NCI-H1092 (cell line): ENCODE measurements at places on chromosomes 3 and 15.
A peak's percentile ranks its signal among the peaks of the same experiment; 100 is the strongest.

GRCh38 chr3:18223571-18223970 is 201.6 kb downstream of the SATB1 start:
- no peak for DNase-seq

DNA sequence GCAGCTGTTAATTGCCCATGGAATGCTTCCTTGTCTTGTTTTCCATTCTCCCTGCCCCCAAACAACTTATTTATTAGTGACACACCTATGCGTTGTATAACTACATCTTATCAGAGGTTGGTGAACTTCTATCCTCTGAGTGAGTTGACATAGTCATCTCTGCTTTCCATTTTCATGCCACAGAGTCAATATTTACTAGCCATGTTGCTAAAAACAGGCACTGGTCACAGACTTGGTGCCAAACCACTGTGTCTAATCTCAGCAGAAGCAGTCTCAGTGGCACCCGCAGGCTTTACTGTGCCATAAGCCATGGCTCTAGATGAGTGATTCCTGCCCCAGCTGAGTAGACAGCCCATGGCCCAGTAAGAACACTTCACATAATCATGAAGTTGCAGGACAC is 26.5 kb downstream of the DAPK2 start:
- DNase-seq: peak; percentile 22

- DNase-seq: no peak
These were observed 27.2 kb upstream of the STT3B start for GRCh38 chr3:31505371-31506048.

DNA sequence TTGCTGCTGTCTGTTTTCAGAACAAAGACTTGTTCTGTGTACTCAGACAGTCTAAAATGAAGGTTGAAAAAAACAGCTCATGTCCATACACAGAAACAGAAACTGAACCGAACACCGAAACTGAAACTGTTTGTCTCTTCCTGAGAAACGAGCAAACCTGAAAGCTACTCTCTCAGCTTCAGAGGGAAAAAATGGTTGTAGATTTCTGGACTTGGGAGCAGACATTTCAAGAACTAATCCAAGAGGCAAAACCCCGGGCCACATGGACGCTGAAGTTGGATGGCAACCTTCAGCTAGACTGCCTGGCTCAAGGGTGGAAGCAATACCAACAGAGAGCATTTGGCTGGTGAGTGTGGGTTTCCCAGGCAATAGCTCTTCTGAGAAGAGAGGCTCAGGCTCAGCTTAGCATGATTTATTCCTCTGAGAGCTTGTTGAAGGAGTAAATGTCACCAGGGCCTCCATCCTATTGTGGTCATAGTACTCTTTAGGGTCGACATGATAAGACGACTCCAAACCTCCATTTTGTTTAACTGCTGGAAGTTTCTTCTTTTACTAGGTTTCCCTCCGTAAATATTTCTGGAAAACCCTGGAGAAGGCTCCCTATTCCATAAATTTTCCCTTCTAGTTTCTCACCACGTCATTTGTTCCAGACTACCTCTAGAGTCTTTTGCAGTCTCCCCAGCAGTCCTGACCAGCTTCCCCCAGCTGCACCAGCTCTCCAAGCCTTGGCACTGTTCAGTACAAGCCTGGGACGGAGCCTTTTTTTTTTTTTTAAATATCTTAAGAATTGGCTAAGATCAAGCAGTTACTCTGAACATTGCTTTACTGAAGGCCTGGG is at the start of gene RTP4:
Gene RTP4, plus strand, starts transcription at position 135 of the 838 bp plus-strand sequence. Its CDS starts 57 bp downstream, at position 192.
- DNase-seq: peak; percentile 44

DNA sequence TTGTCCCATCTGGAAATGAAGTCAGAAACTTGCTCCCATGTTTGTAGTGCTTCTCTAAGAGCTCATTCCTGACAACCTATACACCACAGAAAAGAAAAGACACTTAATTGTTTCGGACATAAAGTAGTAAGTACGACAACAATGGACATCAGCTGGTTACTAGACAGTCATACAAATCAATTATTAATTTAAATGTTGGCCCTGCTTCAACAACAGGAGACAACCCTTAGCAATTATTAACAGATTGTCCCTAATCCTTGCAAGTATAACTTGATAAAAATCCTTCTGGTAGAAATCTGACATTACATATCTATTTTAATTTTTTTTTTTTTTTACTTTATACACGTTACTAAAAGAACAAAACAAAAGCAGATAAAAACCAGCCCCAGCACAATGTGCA is 29.8 kb downstream of the ERICH6 start:
- no peak for DNase-seq

DNA sequence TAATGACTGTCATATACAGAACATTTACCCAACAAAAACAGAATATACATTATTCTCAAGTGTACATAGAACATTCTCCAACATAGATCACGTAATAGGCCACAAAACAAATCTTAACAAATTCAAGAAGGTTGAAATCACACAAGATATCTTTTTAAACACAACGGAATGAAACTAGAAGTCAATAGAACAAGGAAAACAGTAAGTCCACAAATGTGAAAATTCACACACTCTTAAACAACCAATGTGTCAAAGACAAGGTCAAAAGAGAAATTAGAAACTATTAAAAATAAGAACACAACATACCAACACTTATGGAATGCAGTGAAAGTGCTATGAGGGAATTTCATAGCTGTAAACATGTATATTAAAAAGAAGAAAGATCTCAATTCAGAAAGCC is 81.2 kb upstream of the SLCO2A1 start:
- no peak for DNase-seq

DNA sequence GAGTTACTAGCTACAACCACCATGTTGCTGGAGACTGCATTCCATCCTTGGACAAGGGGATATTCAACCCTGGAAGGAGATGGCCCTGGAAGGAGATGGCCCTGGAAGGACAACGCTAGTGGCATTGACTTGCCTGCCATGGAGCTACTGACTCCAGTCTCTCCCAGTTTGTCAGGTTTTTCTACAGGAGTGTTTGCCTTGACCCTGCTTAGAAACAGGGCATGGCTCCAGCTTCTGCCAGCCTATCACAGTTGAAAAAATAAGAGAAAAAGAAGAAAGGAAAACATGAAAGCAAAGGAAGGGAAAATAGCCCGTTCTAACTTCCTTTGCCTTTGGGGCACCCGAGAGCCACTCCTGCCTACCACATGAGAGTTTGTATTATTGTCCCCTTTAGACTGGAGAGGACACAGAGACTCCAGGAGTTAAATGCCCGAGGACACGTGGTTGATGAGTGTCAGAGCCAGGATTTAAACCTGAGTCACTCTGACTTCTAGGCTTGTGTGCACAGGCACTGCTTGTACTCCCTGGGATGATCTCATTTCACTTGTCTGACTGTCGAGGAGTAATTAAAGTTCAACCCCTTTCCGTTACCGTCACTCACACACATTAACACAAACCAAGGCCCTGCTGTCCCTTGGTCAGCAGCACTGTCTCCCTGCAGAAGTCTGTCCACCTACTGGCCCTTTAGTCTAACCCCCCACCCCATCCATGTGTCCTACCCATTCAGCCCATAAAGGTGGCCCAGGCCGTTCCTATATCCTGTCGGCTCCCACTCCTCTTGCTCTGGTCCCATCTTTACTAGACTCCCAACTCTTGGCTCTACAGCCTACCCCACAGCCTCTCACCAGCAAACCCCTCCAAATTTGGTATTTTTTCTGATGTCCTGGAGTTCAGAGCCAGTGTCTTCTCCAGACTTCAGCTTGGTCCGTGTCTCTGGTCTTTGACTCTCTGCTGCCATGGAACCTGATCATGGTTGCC is 46.1 kb downstream of the C2CD4A start:
- no peak for DNase-seq

- no peak for DNase-seq
These were observed 89.3 kb downstream of the FOXP1 start for GRCh38 chr3:71494212-71494611.

DNA sequence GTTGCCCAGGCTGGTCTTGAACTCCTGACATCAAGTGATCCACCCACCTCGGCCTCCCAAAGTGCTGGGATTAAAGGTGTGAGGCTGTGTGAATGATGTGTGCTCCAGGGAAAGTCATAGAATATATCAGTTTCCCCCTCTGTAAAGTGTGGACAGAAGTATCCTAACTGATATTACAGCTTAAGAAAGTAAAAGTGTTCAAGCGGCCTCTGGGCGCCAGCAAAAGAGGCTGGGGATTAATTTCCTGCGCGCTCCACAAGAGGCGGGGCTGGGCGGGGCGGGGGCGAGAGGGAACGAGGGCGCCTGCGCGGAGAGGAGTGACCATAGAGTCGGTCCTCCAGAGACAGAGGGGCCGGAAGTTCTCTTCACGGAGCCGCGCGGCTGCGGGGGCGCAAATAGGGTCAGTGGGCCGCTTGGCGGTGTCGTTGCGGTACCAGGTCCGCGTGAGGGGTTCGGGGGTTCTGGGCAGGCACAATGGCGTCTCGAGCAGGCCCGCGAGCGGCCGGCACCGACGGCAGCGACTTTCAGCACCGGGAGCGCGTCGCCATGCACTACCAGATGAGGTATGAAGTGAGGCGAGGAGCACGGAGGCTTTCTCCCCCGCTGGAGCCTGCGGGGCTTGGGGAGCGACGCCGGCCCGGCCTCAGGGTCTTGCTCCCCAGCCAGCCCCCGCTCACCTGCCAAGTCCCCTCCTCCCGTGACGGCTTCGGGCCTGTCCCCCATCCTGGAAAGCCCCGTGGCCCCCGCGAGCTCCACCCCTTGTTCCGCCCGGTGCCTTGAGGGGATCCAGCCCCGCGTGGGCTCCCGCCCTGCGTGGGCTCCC is at the start of gene JAGN1:
Gene JAGN1, plus strand, starts transcription at position 362 of the 823 bp plus-strand sequence. Its CDS starts 113 bp downstream, at position 475.
- DNase-seq: peak; percentile 69

DNA sequence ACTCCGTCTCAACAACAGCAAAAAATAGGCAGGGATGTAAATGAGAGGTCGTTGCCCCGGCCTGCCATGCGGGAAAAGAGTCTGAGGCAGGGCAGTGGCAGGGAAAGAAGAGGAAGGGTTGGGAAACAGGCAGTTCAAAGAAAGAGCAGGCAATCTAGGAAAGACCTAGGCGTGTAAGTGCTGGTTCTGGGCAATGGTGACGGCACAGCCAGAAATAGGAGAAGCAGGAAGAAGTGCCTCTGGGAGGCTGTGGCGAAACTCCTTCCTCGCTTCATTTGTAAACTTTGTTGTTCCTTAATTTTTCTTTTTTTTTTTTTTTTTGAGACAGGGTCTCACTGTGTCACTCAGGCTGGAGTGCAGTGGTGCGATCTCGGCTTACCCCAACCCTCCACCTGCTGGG is 4.3 kb downstream of the SLC51A start:
- DNase-seq: no peak

DNA sequence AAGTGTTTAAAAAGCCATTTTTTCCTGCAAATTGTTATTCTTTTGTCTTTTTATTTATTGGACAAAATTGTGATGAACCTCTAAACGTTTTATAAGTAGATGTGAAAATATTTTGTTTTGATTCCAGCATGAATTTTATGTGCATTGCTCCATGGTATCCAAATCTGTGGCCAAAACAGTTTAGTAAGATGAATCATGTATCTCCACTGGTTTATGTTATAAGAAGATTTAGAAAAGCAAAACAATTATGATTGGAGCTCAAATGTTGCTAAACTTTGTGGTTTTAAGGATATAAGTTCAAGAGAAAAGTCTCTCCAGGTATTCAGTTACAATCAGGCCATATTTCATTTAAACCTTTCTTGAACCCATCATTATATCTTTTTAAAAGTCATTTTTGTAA is 80.9 kb downstream of the NECTIN3 start:
- no peak for DNase-seq

GRCh38 chr3:141564241-141564640 is 77.4 kb downstream of the RASA2 start:
- DNase-seq: no peak

- no peak for DNase-seq
These were observed 224.8 kb downstream of the FAM43A start for GRCh38 chr3:194910414-194910984.

- no peak for DNase-seq
These were observed 68.4 kb downstream of the DPH6 start for GRCh38 chr15:35477312-35478262.

DNA sequence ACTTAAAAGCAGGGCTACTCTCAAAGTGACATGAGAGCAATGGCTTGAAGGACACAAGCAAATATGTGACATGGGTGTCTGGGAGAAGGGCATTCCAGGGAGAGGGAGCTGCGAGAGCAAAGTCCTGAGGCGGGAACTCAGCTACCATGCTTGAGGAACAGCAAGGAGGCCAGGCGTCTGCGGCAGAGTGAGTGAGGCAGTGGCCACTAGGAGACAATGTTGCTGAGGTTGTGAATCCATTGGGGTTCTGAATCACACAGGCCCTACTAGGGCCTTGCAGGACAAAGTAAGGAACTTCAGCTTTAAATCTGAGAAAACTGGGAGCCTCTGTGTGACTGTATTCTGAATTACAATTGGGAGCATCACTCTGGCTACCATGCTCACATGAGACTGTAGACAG is 94.1 kb upstream of the PRICKLE2 start:
- DNase-seq: no peak

DNA sequence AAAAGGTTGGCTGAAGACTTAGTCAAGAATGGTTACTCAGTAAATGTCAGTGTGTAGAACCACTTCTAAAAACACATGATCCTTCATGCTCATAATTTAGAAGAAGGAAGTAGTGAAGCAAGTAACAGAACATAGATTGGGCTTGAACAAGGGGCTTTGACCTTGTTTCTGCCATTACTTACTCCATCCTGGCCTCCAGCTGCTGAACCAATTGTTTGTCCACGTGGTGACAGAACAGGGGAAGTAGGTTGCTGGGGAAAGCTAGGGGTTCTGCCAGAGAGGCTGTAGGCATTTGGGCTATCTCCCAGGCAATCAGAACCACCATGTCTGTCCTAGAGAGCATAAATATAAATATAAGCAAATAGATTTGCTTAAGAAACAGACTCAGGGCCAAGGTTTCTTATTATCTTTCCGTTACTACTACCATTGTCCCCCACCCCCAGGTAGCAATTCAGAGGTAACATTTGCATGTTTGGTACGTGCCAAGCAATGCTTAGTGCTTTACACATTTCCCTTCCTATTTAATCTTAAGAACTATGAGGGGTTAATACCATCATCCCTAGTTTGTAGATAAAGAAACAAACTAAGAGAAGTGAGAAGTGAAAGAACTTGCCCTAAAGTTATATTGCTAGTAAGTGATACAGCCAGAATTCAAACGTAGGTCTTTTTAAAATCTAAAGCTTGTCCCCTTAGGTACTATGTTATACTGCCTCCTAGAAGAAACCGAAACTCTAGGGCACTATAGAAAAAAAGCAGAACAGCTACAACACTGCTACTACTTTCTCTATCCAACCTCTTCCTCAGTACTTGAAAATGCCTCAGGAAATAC is 3.0 kb upstream of the SPG11 start:
- DNase-seq: no peak

- no peak for DNase-seq
These were observed 38.0 kb downstream of the CHCHD6 start for GRCh38 chr3:126742057-126742456.

- DNase-seq: no peak
These were observed 212.2 kb downstream of the LPP start for GRCh38 chr3:188365988-188366698.

DNA sequence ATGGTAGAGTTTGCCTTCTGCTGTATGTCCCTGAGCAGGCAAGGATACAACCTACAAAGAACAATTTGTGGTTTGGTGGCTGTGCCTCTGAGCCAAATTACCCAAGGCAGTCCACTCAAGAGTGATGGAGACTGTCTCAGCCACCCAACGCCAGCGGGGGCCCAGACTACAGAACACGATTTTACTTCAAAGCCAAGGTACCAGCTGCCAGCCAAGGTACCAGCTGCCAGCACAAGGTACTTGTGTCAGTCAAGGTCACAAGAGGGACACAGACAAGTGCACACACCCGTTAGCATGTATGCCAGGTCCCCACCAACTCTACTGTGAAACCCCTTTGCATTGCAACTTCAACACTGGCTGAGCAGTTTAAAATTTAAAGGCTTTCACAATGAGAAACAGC is 23.5 kb downstream of the COLQ start:
- no peak for DNase-seq

GRCh38 chr3:102933377-102933776 is 498.6 kb downstream of the ZPLD1 start:
- no peak for DNase-seq

GRCh38 chr3:47799733-47800132 is 3.2 kb upstream of the DHX30 start:
- DNase-seq: no peak
